Prostate gland (tissue), 2 donors: ENCODE measurements at places on chromosomes 7 and 10.

- H3K27me3 ChIP-seq, result no peaks in the 10 kb centered on the region
- no peak overlapping the region for H3K27ac ChIP-seq
- DNase-seq, result no peak
- no peaks in the 10 kb centered on the region for H3K36me3 ChIP-seq
Observed at GRCh38 chr7:28318101-28318762, 94.1 kb upstream of the CREB5 start.

- no peaks in the 10 kb centered on the region for H3K4me1 ChIP-seq
- H3K27ac ChIP-seq, result no peak overlapping the region
Observed at GRCh38 chr10:131473645-131474044, 162.1 kb upstream of the TCERG1L start.

GRCh38 chr10:69047111-69047832, 40.6 kb upstream of the SRGN start:
- DNase-seq, result no peak
- H3K27me3 ChIP-seq, result no peaks in the 10 kb centered on the region
- no peak overlapping the region for H3K27ac ChIP-seq
- H3K36me3 ChIP-seq, result no peaks in the 10 kb centered on the region

- DNase-seq, result peak; percentile 28
- H3K27me3 ChIP-seq, result no peaks in the 10 kb centered on the region
- H3K36me3 ChIP-seq, result no peaks in the 10 kb centered on the region
- H3K4me1 ChIP-seq, result no peaks in the 10 kb centered on the region
Observed at GRCh38 chr7:134890246-134891240, 95.8 kb upstream of the AGBL3 start.

DNA sequence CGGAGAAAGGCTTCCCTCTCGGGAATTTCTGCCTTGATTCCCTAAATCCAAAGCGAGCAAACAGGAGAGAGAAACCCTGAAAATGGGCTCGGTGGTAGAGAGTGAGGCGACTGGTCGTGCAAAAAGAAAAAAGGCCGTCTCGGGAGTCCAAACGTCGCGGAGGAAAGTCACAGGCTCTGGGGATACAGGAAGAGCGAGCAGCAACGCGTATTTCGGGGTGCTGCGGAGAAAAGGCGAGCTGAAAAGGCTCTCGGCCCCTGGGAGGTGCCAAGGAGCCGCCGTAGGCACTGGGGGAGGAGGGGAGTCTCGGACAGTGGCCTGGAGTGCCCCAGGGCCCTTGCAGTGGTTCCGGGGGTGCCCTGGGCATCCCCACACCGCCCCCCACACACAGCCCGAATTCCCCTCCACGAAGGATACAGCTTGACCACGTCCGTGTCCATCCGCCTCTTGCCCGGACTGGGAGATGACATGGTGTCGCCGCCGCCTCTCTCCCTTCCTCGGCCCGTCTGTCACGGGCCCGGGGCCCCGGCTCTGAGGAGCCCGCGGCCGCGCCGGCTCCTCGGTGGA, 591 bp downstream of the UBE2H start:
- peak overlapping the region; percentile 85 for H3K27ac ChIP-seq
- H3K27me3 ChIP-seq, result no peaks in the 10 kb centered on the region
- H3K4me3 ChIP-seq, result peak overlapping the region; percentile 92
- H3K36me3 ChIP-seq, result no peaks in the 10 kb centered on the region

DNA sequence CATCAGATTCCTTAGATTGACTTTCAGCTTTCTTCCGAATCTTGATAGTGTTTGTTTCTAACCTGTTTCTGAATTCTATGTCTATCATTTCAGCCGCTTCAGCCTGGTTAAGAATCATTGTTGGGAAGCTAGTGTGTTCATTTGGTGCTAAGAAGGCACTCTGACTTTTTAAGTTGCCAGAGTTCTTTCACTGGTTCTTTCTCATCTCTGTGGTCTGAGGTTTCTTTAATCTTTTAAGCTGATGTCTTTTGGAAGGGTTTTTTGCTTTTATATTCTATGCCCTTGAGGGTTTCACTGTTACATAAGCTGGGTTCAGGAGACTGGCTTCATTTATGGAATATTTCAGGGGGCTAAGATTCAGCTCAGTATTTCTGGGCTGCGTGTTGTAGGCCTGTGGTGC, 104.5 kb upstream of the PRSS58 start:
- no peak overlapping the region for H3K27ac ChIP-seq
- no peaks in the 10 kb centered on the region for H3K27me3 ChIP-seq
- no peak overlapping the region for H3K4me3 ChIP-seq

- H3K4me3 ChIP-seq, result no peak overlapping the region
- H3K4me1 ChIP-seq, result no peaks in the 10 kb centered on the region
- H3K27me3 ChIP-seq, result no peaks in the 10 kb centered on the region
- no peak overlapping the region for H3K27ac ChIP-seq
Observed at GRCh38 chr10:88343761-88344484, 239.2 kb downstream of the RNLS start.

DNA sequence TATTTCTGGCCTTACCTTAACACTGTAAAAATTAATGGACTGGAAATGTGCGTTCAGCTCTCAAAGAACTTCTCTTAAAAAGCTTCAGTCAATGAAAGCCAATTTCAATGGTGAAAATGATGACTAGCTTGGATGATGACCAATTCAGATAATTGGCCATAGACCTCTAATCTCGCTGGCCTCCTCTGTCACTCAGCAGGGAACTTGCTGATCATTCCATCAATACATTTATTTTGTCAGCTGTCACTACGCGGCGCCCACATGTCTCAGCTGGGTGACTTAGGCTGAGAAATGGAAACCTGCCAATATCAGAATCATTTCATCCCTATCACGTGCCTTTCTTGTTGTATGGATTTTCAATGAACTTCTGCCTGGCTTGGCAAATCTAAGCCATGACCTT, 673.0 kb upstream of the AUTS2 start:
- H3K4me1 ChIP-seq, result no peaks in the 10 kb centered on the region
- H3K4me3 ChIP-seq, result no peak overlapping the region
- no peaks in the 10 kb centered on the region for H3K36me3 ChIP-seq
- H3K27me3 ChIP-seq, result peaks cover 2% of the 10 kb centered on the region

GRCh38 chr7:125299003-125299765, 369.6 kb upstream of the POT1 start:
- no peaks in the 10 kb centered on the region for H3K36me3 ChIP-seq
- H3K4me1 ChIP-seq, result no peaks in the 10 kb centered on the region
- no peak for DNase-seq
- no peak overlapping the region for H3K27ac ChIP-seq
- no peak overlapping the region for H3K4me3 ChIP-seq
- no peaks in the 10 kb centered on the region for H3K27me3 ChIP-seq
